ENCODE measurements at places on chromosomes 2 and 18.
A peak's percentile ranks its signal among the peaks of the same experiment; 100 is the strongest.

DNA sequence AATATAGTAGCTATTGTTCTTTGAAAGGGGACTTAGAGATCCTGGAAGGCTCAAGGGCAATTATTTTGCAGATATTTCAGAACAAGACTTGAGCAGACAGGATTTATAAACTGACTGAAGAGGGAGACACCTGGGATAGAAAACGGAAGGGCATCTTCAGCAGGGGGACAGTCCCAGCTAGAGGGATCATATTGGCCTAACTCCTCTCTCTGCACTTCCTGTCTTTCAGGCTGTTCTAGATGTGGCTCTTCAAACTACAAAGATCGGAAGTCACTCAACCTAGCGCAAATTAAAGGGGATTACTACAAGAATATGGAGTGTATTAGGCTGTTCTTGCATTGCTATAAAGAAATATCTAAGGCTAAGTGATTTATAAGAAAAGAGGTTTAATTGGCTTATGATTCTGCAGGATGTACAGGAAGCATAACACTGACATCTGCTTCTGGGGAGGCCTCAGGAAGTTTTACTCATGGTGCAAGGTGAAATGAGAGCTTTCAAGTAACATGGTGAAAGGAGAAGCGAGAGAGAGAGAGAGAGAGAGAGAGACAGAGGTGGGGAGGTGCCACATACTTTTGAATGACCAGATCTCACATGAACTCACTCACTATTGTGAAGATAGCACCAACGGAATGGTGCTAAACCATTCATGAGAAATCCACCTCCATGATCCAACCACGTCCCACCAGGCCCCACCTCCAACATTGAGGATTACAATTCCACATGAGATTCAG is 5.3 kb upstream of the CTIF start:
- no peak for DNase-seq

- no peak for DNase-seq
Measured at GRCh38 chr18:74957588-74958224, 251.2 kb downstream of the PTGR3 start.

DNA sequence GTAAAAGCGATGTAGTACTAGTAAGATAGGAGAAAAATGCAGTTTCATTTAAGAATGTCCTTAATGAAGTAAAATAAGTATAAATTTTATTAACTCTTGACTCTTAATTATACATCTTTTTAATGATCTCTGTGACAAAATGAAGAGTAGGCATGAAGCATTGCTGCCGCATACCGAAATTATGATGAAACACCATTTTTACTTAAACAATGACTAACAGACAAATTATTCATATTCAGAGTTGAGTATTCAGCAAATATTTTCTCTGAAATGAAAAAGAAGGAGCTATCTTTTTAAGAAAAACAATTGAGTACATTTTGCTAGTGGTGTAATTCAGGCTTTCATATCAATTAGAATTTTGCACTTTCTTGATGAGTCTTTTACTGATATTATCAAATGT is 150.6 kb upstream of the DOCK10 start:
- no peak for DNase-seq

DNA sequence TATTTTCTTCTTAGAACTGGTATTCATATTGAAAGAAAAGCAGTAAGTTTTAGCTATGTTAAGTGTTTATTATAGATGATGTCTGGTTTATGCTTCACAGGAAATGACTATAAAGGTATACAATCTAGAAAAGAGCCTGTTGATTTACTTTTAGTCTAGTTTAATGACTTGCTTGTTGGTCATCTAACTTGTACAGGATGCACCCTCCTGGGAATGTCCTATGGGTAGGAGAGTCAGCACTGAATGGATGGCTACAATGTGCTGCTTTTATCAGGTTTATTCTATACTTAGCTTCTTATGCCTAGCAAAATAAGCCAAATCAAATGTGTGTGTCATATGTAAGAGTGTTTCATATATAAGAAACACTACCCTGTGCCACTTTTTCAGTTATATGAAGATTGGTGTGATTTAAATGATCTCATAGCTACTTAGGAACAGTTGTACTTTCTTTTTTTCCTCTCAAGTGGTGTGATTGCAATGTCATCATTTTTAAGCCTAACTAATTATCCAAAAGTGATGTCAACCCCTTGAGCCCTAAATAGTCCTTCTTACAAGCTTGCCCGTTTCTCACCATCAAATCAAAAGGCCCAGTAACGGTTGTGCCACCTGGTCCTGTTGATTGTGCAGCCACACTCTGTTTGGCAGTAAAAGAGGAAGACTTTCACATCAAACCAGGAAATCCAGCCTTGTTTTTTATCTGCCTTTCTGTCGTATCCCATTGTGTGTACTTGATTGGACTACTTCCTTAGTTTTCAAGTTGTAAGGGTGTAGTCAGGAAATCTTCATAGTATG is 176.0 kb downstream of the DIS3L2 start:
- no peak for DNase-seq

DNA sequence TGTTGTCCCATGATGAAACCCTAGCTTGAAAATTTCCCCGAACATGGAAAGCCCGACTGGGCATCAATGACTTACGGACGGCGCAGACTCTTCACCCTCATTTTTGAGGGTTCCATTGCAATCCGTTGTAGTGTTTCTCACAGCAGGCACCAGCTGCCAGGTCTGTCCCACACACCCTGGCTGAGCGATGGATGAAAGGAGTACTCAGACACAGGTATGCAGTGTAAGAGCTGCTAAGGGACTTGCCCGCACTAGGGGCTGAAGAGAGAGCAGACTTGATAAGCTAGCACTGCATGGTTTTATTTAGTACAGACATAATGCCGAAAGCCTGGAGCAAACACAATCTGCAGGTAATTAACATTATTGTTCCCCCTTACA is 15.8 kb downstream of the DYNAP start:
- no peak for DNase-seq

DNA sequence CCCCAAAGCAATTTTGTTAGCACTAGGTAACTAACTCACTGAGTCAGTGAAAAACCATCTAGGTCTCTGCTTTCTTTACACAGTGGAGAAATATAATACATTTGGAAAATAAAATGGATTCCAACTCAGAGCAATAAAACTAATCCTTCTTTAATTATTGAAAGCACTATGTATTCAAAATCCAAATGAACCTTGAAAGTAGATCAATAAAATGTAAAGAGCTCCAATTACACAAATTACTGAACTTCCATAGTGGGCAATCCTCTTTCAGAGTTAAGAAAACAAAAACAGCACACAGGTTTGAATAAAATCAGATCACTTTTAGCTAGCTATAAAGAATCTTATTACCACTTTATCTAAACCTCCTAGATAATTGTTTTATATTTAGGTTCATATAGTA is 208.1 kb downstream of the NR4A2 start:
- DNase-seq, result no peak

- DNase-seq, result no peak
Measured at GRCh38 chr2:168165985-168166901, 81.2 kb downstream of the STK39 start.

GRCh38 chr2:36530178-36530982 is 67.6 kb downstream of the FEZ2 start:
- no peak for DNase-seq

- DNase-seq, result no peak
Measured at GRCh38 chr2:96921561-96922319, 51.9 kb upstream of the SEMA4C start.

DNA sequence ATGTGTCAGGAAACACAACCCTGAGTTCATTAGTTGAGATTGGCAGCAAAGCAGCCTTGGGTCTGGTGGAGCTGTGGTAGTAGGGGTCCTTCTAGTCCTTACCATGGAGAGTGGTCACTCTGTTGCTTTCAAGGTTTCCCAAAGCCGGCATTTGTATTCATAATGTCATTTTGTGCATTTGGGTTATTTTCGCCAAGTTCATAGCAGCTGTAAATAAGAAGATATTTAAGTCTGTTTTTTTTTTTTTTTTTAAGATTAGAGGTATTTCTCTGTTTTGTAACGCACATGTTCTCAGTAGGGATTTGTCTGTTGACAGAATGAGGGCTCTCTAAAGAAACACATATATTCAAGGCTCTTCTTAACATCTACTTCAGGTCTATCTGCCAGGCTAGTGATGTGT is 114.1 kb downstream of the PRPF40A start:
- no peak for DNase-seq

GRCh38 chr2:64786343-64787018 is 132.8 kb upstream of the SERTAD2 start:
- DNase-seq, result no peak

GRCh38 chr2:197327472-197328098 is 17.0 kb upstream of the ANKRD44 start:
- DNase-seq, result no peak

- DNase-seq, result no peak
Measured at GRCh38 chr2:222451224-222451674, 26.9 kb downstream of the SGPP2 start.

DNA sequence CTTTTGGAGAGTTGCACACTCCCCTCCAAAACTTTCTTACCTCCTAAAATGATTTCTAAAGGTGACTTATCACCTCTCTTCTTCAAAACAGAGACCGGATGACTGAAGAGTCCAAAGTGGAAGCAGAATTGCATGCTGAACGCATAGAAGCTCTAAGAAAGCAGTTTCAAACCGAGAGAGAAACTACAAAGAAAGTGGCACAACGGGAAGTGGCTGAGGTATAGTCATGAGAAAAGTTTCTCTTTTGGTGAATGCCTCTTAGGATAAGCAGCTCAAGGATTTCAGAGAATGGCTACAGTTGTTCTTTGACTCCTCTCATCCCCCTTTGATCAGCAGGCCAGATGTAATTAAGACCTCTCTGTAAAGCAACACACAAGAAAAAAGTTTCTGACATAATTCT is 73.6 kb downstream of the GTF3C3 start:
- DNase-seq, result no peak

GRCh38 chr2:140177086-140177485 is 1396.9 kb upstream of the NXPH2 start:
- no peak for DNase-seq

DNA sequence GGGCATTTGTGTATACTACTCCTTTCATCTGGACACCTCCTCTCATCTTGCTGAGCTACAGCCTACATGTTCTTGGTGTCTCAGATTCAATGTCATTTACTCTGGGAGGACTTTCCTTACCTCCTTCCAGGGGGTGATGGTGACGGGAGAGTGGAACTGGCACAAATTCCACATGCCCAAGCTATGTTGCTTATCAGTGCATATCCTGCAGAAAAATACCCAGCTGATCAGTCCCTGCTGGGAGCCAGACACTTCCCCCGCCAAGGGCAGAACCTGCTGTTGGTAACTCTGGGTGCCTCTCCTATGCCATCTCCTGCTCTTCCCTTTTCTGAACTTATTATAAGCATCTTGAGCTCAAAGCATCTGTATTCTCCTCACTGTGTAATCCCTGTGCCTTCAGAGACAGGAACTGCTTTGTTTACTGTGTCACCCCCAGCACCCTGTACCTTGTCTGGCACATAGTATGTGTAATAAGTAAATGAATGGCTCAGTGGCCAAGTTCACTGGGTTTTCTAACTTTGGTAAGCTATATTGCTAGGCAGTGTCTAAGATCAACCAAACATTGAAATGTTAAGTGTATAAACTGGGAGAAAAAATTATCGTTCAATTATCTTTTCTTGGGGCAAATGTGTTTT is 87.7 kb upstream of the LPIN2 start:
- no peak for DNase-seq

- DNase-seq, result no peak
Measured at GRCh38 chr2:144377914-144378313, 142.0 kb downstream of the ZEB2 start.

- no peak for DNase-seq
Measured at GRCh38 chr2:3626118-3626811, 31.4 kb downstream of the COLEC11 start.

DNA sequence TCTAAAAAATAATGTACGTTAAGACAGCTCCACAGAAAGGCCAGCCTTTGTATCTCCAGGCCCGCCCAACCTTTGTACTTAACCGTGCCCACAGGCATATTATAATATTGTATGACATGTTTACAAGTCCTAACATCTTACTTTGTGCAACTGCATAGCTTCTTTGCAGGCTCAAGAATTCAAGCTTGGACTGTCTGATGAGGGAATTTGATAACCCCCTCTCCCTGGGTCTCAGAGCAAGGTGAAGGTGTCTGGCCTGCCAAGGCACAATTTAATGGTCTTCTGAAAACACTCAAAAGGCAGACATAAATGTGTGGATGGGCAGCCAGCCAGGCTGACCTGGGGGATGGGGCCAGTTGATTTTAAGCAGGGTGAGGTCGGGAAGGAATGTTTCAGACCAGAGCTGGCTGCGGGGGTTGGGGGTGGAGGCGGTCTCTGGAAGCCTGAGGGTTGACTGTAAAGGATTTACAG is 732.7 kb upstream of the FANCL start:
- no peak for DNase-seq

DNA sequence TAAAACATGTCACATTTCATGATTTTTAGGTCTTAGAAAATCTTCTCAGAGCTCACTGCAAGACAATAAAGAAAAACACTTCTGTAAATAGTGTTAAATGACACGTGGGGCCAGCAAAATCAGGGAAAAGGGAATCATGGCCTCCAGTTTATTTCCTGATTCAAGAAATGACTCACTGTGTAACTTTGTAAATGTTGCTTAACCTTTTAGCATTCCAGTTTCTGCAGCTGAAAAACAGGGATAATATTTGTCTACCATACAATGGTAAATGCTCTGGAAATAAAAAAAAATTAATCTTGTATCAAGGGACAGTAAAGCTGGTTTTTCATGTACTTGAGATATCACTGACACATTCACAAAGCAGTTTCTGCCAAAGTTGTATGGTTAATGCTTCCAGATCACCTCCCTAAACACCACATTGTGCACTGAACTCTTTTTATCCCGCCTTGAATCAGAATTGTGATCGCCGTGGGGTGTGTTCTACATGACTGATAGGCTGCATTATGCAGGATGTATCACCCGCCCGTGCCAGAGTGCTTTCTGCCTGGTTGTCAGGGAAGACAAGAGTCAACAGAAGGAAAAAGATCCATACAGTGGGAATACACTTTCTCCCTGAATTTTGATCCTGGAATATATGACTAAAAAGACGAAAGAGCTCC is 238.8 kb downstream of the IKZF2 start:
- peak; percentile 19 for DNase-seq

DNA sequence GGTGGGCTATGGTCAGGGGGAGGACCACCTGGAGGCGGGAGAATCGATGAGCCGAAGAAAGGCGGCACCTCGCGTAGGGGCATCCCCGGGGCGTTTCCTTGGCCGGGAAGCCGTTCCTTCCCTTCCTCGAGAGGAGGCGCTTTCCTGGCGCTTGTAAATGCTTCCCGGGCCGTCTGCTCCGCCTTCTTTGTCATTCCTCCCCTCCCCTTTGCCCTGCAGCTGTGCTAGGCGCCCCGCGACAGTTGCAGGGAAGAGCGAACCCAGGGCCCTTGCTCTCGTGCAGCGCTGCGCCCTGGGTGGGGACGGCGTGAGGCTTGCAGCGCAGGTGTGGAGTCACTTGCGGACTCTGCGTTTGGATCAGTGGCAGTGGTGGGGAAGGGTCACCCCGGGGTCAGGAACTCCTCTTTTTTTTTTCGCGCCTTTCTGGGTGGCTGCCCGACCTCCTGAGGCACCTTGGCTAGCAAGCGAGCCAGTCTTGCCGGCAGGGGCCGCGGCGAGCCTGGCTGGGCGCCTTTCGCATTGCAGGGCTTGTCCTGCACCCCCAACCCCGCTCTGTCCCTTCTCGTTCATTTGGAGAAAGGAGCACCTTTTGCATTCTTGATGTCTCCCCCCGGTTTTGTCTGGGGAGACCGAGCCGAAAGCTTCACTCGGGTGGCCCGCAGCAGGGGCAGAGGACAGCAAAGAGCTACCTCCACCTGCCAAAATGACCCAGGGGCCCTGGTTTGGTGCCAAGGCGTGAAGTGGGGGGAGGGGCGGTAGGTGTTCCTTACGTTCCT is 858 bp downstream of the KCNS3 start:
- peak; percentile 63 for DNase-seq
